Stimulated activated CD4-positive, alpha-beta T cell treated with anti-CD3 and anti-CD28 coated beads, Interleukin-1b, Interleukin-23, amount 100 ng/mL, for 24 hours (primary cell): ENCODE measurements at places on chromosomes 1 and 21.

DNA sequence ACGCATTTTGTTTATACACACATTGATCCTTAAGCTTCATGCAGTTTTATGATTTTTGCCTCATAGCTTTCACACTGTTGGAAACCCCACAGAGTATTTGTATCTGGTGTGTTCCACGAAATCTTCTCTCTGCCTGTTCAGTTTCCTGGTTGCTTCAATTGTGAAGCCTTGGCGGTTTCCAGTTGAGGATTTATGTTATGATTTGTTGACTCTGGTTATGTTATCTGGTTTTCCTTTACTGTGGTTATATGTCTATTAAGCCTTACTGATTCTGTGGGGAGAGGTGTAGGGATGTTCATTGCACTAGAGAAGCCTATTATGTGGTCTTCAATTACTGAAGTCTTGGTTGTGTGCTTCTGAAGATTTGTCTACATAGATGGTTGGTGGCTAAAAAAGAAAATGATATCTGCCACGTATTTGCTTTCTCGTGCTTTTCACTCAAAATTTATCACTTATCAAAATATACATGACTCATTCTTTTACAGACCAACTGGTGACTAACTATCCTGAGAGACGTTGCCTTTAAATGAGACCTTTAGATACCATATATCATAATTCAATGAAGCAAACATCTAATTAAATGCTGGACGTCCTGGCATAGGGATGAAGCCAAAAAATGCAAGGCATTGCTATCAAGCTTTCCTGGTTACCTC, 488.0 kb upstream of the B3GALT2 start:
- DNase-seq, result no peak

- DNase-seq, result peak; percentile 3
These were observed 534 bp downstream of the KCNH1 start for GRCh38 chr1:211133393-211133835.

- no peak for DNase-seq
These were observed 181.2 kb downstream of the PLPPR4 start for GRCh38 chr1:99445486-99445885.

- DNase-seq, result no peak
These were observed 154.4 kb downstream of the HHAT start for GRCh38 chr1:210482945-210483617.

DNA sequence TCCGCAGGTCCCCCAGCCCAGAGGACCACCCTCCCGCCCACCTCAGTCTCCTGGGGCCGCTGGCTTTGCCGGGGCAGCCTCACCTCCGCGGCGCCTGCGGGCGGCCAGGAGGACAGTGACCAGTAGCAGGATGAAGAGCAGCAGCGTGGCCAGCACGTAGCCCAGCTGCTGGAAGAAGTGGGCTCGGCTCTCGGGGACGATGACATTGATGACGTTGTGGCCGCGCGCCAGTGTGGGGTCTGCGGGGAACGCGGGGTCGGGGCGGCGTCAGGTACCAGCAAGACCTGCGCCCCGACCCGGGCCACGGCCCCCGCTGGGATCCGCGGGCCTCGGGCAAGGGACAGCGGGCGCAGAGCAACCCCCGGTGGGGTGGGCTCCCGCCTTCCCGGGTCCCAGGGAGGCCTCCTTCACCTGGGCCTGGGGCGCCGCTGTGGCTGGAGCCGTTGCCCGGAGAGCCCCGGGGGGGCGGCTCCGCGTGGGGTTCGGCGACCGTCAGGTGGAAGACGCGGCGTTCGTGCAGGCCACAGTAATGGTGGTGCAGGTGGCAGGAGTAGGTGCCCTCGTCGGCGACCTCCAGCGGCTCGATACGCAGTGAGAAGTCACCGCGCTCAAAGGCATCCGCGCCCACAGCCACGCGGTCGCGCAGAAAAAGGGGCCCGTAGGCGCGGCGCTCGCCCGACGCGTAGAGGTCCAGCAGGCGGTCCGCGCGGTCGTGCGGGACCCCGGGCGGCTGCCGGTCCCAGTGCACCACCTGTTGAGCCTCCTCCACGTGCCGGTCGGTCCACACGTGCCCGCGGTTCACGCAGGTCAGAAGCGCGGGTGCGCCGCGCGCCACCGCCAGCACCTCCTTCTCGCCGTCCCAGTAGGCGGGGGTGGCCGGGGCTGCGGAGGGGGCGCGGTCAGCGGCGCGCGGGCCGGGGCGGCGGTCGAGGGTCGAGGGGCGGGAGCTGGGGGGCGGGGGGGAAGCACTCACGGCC, 3.8 kb downstream of the MXRA8 start:
- DNase-seq, result no peak

GRCh38 chr1:119442756-119443155, 27.8 kb downstream of the HSD3B2 start:
- DNase-seq, result no peak

- DNase-seq, result no peak
These were observed 139.0 kb downstream of the SDCCAG8 start for GRCh38 chr1:243394601-243395464.

DNA sequence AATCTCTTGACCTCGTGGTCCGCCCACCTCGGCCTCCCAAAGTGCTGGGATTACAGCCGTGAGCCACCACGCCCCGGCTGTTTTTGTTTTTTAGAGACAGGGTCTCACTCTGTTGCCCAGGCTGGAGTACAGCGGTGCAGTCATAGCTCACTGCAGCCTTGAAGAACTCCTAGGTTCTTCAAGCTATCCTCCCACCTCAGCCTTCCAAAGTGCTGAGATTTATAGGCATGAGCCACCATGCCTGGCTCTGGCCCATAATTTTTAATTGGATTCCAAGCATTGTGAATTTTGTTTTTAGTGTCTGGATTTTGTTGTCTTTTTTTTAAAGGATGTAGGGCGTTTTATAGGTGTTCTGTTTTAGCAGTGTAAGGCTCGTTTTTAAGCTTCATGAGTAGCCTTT, 28.6 kb upstream of the TXLNA start:
- DNase-seq, result no peak

DNA sequence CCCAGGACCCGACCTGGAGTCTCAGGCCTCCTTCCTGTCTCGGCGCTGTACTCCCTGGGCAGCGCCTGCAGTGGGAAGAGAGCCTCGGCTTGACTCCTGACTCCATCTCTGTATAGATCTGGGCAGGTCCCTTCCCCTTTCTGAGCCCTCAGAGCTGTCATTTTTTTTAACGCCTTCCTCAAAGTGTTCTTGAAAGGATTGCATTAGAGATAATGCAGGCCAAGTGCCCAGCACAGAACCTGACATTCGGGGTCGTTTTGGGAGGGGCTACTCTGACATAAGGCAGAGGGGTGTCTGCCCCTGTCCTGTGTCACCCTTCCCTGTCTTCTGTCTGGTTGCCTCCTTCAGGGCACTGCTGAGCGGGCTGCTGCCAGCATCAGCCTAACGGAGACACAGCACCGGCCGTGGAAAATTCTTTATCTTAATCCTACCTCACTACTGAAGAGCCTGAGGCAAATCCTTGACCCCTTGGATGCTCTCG, 271.6 kb downstream of the TRABD2B start:
- no peak for DNase-seq

DNA sequence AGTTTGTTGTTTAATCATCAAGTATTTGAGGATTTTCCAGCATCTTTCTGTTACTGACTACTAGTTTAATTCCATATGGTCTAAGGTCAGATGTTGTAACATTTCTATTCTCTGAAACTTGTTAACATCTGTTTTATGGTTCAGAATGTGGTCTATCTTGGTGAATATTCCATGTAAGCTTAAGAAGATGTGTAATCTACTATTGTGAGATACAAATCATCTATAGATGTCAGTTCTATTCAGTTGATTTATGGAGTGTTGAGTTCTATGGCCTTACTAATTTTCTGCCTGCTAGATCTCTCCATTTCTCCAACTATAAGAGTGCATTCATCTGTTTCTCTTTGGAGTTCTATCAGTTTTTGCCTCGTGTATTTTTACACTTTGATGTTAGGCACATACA, 31.5 kb downstream of the WARS2 start:
- DNase-seq, result no peak

DNA sequence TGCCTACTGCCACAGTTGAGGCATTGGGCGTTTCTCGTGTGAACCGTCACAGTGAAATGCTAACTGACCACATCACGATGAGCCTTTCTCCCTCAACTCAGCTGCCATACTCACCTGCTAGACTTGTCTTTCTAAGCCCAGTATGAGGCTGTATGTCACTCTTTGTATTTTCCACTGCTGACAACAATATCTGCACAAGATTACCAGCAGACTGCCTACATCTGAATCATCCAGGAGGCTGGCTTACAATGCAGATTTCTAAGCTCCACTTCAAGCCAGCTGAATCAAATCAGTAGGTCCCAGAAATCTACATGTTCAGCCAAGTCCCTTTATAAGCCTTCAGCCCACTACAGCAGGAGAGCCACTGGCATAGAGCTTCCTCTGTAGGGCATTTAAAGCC, 355.0 kb upstream of the DUSP10 start:
- DNase-seq, result no peak

- no peak for DNase-seq
These were observed 11.6 kb downstream of the MED18 start for GRCh38 chr1:28340221-28340974.

- no peak for DNase-seq
These were observed 16.0 kb downstream of the TNFSF4 start for GRCh38 chr1:173191011-173191705.

DNA sequence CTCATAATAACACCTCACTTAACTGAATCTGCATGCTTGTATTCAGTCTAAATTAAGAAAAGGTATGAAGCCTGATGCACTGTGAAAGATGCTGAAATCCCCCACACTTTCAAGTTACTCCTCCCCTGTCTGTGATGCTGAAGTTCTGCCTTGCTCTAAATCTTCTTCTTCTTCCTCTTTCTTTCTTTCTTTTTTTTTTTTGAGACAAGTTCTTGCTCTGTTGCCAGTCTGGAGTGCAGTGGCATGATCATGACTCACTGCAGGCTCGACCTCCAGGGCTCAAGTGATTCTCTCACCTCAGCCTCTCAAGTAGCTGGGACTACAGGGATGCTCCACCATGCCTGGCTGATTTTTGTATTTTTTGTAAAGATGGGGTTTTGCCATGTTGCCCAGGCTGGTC, 231.0 kb upstream of the B3GALT2 start:
- DNase-seq, result no peak

DNA sequence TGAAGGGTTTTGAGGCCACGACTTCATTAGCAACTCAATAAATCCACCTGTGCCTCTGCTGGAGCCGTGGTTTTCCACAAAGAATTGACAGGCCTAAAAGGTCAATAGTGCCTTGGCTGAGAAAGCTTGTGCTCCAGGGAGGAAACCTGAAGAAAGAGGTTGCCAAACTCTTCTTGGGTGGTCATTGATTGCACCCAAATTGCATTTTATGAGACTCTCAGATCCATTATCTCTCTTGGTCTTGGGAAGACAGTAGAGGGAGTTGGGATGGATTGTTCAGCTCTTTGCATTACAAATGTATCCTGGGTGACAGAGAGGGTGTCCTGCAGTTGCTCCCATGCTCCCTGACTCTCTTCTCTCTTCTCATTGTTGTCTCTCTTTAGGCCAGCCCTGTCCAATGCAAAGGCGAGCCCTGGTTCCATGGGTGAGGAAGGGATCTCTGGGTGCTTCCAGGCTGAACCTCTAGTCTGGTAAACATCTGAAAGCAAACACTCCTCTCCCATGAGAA, 46.1 kb upstream of the HTR1D start:
- no peak for DNase-seq

- DNase-seq, result no peak
These were observed 26.3 kb downstream of the SLC37A1 start for GRCh38 chr21:42539931-42540343.

DNA sequence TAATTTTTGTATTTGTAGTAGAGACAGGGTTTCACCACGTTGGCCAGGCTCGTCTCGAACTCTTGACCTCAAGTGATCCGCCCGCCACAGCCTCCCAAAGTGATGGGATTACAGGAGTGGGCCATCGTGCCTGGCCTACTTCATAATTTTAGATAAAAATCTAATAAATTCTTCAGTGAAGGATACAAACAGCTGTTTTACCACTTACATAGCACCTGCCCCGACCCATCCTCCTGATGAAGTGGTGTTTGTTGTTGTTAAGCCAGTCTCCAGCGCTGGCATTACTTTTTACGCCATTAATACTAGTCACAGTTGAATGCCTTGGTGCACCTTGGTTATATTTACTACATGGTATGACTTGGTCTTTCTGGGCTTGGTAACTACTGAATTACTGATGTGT, 12.3 kb upstream of the RAP1GAP start:
- DNase-seq, result no peak

DNA sequence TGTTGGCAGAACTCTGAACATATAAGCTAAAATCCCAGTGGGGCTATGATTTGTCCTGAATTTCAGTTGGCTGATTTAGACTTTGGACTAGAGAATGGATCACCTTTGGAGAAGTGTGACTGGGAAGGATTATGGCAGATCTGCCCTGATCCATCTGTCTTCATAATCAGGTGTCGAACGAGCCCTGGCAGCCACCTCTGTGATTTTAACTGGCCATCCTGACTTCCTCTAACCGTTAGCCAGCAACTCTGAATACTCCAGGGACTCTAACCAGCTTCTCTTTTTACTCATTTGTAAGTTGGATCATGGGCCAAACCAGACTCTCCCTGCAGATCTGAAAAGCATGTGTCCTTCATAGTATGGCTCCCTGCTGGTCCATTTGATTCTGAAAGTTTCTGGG, 32.0 kb downstream of the ACTN2 start:
- DNase-seq, result no peak

- DNase-seq, result no peak
These were observed 5.6 kb upstream of the PCBP3 start for GRCh38 chr21:45637883-45638282.

DNA sequence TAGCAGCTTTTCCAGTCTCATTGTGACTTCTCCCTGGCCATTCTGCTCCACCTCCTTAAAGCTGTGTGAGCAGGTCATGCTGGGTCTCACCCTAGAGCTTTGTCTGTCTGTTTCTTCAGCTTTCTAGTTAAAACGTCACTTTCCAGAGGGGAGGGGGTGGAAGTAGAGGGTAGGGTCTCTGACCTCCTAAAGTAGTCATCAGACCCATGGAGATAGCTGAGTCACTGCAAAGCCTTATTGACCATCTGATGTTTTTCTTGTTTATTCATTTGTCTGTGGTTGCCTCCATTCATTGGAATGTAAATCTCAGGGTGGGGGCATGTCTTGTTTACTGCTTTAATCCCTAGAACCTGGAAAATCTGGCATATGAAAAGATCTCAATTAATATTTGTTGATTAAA, 52.7 kb downstream of the ELF3 start:
- DNase-seq, result no peak

DNA sequence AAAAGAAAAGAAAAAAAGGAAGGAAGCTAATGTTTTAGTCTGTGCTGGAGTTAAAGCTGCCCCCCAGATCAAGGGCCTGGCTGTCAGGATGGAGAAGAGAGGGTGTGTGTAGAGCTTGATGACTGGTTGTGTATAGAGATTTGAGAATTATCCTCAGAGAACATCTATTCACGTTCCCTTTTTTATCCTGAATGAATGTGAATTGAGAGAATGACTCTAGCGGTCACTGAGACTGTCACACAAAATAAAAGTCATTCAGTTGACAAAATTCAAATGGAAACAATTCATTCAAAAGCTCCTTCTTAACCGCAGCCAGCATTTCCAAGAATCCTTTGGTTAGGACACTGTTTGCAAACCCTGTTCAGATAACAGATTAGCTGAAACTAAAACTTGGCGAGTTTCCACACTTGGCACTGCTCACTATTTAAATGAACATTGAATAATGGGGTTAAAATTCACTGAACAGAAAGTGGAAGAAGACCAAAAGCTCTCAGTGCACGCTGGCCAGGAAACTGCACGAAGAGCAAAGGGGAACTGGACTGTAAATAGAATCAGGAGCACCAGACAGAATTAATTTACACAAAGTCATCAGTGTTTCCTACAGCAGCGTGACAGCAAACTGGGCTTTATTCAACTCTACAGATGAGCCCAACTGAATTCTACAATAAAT, 13.6 kb upstream of the FAM89A start:
- no peak for DNase-seq
